Fibroblast of skin of right quadriceps (primary cell): ENCODE measurements at places on chromosomes 7 and 10.

DNA sequence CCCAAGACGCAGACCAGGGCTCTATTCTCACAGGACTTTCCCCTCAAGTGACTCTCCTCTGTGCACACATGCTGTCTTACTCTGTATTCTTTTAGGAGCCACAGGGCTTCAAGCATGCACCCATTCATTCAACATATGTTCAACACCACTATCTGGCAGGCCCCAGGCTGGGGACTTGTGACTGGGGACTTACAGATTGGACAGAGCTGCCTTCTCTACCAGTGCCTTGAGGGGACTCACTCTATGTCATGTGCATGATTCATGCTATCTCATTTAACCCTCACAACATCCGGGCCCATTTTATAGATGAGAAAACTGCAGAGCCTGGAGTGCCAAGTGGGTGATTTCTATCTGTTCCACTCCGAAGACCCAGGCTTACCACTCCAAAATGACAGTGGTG lies 34.3 kb downstream of the MYL10 start:
- no peak for DNase-seq

DNA sequence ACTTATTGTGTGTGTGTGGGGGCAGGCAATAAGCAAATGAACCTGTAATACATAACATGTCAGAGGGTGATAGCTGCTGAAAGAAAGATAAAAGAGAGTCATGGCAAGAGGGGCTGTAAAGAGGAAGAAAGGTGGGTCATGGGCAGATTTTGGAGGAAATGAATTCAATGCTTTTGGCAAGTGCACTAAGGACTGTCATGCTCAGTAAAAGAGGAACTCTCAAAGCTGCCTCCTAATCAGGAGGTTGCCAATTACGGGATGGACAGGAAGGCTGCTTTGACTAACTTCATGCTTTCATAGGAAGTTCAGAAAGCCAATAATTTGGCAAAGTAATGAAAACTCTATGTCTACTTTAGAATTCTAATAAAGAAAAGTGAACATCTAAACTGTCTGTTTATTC lies 401.2 kb downstream of the SH2D4B start:
- no peak for DNase-seq

DNA sequence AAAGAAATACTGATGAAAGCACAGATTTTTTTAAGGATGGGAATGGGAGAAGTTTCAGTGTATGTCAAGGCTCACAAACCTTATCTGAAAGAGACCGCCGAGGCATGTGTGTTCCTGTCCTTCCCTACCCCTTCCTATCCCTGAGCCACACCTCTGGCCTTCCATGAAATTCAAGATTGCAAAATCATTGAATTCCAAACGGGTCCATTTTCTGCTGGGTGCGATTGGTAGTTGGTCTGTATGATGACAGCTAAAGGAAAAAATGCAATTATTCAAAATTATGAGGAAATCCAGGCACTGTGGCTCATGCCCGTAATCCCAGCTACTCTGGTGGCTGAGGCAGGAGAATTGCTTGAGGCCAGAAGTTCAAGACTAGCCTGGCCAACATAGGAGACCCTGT lies 170.1 kb downstream of the ARHGAP12 start:
- peak; percentile 67 for DNase-seq

DNA sequence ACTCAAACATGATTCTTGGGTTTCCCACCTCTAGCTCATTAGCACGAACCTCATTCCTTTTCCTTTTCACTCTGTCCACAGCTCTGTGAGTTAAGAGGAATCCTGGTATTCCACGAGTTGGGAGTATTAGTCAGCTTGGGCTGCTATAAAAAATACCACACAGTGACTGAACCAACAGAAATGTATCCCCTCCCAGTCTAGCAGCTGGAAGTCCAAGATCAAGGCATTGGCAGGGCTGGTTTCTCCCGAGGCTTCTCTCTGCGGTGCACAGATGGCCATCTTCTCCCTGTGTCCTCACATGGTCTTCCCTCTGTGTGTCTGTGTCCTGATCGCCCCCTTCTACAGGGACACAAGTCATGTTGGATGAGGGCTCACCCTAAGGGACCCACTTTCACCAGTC lies 261.6 kb downstream of the TNS3 start:
- peak; percentile 55 for DNase-seq

GRCh38 chr7:32865448-32866030 lies 26.0 kb downstream of the KBTBD2 start:
- no peak for DNase-seq

DNA sequence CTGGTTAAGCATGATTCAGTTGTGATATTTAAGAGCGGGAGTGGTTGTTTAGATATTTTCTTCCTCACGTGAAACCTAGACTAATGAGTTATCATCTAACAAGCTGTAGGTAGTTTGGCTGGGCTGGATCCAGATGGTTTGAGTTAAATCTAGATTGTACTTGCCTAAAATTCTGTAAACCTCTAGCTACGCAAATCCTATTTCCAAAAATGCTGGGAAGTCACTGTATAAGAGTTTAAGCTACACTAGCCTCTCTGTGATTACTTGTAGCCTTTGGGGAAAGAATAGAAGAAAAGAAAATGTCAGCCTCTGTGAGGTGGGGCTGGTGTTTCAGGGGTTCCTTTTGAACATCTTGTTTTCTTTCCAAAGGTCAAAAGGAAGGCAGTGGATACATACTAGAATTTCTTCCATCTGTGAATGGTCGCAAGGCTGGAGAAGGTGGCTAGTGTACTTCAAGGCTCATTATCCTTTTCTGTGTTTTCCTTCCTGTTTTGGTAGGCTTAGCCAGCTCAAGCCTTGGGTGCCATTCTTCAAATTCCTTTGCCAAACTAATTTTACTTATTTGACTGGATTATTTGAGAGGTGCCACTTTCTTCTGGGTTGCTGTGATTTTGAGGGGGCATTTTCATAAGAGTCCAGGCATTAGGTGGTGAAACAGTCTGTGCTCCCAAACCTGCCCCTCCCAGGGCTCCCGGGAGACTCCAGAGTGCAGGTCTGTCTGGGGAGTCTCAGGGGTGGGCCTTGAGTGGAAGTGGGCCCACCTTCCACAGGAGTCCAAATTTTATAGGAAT lies 5.2 kb upstream of the EN2 start:
- no peak for DNase-seq

- no peak for DNase-seq
Observed at GRCh38 chr10:85612378-85612775, 754.2 kb downstream of the GRID1 start.

DNA sequence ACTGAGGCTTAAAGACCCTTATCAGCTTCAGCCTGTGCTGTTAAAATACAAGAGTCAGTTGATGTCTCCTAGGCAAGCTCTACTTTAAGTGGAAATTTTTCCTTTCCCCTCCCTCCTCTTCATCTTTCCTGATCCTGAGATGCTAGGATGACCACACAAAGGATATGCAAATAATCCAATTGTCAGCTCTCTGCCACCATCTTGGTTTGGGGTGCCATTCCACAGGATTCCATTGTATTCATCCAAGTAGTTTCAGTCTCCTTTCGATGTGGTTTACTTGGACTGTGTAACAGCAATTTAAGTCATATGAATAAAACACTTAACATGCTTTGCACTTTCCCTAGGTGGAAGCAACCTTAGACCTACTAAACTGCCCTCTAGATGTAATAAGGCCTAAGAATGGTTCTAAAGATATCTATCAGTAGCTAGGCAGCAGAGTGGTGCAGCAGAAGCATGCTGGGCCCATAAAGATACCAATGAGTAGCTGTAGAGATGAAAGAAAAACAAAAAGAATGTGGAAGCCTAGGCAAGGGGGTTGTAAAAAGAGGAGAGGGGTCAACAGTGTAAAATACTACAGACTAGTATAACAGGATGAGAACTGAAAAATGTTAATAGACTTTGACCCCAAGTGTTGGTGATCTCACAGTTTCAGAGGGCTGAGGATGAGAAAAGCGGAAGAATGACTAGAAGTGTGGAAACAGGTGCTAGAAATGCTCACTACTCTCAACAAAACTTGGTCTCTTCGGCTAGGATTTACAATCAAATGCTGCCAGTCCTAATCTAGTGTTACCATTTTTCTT lies 2.4 kb upstream of the CFAP69 start:
- no peak for DNase-seq

GRCh38 chr10:50896721-50897120 lies 11.3 kb upstream of the A1CF start:
- no peak for DNase-seq

- DNase-seq, result no peak
Observed at GRCh38 chr10:47044741-47045140, 133.5 kb downstream of the PTPN20 start.

DNA sequence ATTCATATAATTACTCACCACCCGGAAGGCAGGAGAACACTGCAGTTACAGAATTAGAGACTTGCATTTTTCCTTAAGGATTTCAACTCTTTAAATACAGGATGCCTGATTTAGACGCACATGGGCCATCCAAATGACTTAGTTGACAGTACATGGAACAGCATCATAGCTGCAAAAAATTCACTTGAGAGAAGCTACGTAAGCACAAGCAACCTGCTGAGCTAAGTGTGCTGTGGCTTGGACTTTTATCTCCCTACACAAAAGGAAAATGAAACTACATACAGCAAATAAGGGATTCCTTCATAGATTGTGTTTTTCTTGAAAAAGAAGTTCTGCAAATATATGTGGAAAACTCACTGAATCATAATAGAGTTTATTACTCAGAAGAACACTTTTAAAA lies 152.6 kb downstream of the POU6F2 start:
- no peak for DNase-seq

DNA sequence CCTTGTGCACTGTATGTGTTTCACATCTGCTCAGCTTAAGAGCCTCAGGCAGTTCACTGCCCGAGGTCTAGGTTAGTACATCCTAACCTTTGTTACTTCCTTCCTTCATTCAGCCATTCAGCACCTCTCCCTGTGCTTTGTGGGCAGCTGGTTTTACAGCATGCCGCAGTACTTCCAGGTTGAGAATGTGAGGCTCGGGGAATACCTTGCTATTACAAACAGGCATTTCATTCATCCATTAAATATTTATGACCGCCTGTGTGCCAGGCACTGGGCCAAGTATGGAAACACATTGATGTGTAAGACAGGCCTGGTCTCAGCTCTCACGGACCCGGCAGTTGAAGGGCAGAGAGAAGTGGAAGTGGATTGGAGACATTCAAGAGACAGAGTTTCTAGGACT lies 82.4 kb downstream of the SHH start:
- DNase-seq, result peak; percentile 48

GRCh38 chr7:156527458-156527890 lies 113.1 kb upstream of the RNF32 start:
- no peak for DNase-seq

GRCh38 chr7:15839416-15840100 lies 153.1 kb upstream of the MEOX2 start:
- DNase-seq, result peak; percentile 65

DNA sequence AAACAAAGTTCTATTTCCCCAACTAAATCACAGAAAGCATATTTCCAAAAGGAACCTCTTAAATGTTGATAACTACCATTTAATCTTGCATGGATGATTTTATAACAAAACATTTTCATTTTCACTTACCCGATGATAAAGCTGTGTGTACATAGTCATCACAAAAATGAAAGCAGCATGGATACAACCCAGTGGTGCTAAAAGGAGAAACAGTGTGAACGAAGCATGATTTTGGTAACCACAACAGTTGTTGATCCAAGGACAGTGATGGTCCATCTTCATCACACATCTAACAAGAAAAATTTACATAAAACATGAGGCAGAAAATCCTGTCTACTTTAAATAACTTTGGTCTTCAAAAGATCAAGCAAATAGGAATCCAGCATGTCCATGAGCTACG lies 4.7 kb downstream of the ZDHHC6 start:
- DNase-seq, result no peak

GRCh38 chr10:75165684-75166622 lies 44.6 kb upstream of the VDAC2 start:
- DNase-seq, result no peak

DNA sequence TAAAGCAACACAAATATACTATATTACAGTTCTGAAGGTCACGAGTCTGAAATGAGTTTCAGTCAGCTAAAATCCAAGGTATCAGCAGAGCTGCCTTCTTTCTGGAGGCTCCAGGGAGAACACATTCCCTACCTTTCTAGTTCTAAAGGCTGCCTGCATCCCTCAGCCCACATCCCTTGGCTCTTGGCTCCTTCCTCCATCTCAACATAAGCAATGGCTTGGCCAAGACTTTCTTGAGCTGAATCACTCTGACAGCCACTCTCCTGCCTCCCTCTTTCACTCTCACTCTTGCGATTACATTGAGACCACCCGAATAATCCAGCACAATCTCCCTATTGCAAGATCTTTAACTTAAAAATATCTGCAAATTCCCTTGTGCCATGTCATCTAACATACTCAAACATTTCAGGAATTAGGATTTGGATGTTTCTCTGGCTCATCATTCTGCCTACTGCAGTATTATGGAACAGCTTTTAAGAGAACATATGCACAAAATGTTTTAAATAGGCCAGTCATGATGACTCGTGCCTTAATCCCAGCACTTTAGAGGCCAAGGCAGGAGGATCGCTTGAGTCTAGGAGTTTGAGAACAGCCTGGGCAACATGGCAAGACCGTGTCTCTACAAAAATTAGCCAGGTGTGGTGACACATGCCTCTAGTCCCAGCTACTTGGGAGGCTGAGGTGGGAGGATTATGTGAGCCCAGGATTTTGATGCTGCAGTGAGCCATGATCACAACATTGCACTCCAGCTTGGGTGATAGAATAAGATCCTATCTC lies 144.2 kb upstream of the VSTM2A start:
- no peak for DNase-seq

DNA sequence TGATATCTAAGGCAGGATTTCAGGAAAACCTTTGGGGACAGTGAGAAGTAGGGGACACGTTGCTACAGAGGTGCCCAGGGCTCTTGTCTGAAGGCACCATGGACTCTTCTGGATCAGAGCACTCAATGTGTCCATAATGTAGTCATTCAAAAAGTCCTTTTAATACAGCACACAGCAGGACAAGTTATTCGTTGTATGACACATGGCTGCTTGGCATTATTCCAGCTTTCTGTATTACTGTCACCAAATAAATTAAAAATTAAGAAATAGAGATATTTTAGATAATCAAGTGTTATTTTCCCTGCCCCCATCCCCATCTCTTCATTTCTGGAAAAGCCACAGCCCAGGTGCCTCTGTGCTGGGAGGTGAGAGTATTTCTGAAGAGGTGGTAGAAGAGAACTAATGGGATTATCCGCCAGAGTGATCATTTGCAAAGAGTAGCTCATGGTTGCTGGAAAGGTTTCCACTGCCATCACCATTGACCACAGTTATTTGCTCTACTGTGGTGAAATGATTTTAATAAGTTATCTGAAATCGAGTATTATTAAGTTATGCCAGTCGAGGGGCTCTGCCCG lies 83.0 kb downstream of the CXCL12 start:
- DNase-seq, result no peak

GRCh38 chr10:119724593-119725516 lies 995 bp upstream of the INPP5F start:
- peak; percentile 9 for DNase-seq
